ENCODE measurements at places on chromosomes 1 and 21. TPM values are rescaled to one million over a fixed set of nuclear protein-coding genes. Genes with fewer than 3 reads are reported as not detected.

- no peak for DNase-seq
These were observed 12.3 kb downstream of the CAPN9 start for GRCh38 chr1:230759369-230760065.

- DNase-seq: no peak
These were observed 44.0 kb downstream of the YARS1 start for GRCh38 chr1:32773018-32773763.

The HHIPL2 gene
- polyA plus RNA-seq: 0.48 TPM

DNA sequence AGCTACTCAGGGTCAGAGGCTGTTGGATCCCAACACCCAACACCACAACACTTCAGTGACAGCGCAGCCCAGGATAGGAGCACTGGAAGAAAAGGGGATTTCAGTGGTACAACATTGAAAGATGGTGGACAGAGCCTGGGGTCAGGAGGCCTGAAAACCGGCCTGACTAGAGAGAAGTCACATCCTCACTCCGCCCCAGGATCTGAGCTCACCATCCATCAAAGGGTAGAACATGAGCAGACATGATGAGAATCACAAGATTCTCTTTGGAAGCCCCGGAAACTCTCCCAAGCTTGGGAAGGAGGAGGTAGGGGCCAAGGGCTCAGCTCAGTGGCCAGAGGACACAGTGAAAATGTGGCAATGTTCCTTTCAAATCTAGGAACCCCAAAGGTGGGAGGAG is 271.3 kb downstream of the NPHP4 start:
- DNase-seq: no peak

GRCh38 chr1:40758004-40758403 is 25.6 kb upstream of the KCNQ4 start:
- no peak for DNase-seq

The CDA gene
- 5.3 TPM for polyA plus RNA-seq

The CR1 gene
- polyA plus RNA-seq: 17.1 TPM

DNA sequence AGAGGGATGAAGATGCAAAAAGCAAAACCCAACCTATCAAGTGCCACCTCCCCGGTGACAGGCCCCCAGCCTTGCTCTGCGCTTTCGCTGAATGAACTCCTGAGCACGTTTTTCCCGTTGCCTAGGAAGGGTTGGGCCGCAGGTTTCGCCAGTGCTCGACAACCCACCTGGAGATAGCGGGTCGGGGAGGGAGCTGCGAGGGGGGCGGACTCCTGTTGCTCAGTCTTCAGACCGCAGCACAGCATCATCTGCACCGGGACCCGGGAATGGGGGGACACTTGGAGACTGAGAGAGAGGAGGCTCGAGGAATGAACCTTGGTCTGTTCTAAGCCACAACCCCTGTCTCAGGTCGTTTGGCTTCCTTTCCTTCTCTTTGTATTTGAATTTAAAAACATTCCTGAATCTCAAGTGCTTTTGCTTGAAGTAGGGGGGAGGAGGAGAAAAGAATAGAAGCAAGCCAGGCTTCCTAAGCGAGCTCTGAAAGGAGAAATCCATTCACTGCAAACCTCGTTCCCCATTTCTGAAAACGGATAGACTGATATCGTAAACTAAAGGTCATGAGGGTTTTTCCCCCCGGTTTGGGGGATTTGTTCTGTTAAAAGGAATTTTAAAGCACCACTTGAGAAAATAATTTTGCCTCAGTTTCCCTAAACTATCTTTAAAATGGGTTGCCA is 1.2 kb downstream of the AK5 start:
- no peak for DNase-seq

GRCh38 chr21:31848326-31848985 is 24.4 kb upstream of the HUNK start:
- no peak for DNase-seq

The ATP6V1G3 gene
- polyA plus RNA-seq: 5.0 TPM

DNA sequence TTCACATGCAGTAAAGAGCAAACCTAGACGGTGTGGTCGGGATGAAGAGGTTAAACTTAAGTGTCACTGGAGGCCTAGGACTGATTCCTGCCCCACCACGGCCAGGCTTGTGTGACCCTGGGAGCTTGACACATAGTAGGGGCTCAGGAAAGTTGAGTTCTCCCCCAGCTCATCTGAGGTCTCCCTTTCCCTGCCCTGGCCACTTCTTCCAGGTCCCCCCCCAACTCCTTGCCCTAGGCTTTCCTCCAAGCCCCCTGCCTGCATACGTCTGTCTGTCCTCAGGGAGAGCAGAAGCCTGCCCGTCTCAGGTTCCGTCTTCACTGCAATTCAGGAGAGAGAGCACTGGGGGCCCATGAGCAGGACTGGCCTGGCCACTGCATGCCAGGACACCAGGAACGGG is 225.8 kb downstream of the PTPRU start:
- no peak for DNase-seq

- no peak for DNase-seq
These were observed 65.9 kb downstream of the ZBTB18 start for GRCh38 chr1:244116946-244117345.

The IGFN1 gene
- polyA plus RNA-seq: 1.3 TPM

The S100A7 gene
- polyA plus RNA-seq: 0.32 TPM

DNA sequence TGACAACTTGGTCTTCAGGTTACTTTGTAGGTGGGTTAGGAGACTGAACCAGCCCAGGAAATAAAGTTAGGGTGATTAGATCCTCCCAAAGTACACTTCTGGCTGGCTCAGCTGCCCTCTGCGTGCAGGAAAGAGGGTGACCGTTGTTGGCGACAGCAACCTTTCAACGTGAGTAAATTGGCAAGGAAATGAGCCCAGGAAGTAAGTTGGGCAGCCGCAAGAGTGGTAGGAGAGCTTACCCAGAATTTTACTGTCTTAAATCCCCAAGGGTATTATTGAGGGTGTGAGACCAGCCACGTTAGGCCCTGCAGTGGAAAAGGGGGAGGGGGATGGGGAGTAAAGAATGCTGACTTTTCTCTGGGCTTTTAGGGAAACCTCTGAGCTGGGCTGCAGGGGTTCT is 1.6 kb downstream of the TENT5C start:
- DNase-seq: no peak

- no peak for DNase-seq
These were observed 133.8 kb upstream of the KIAA1614 start for GRCh38 chr1:180778782-180779398.

GRCh38 chr1:202072211-202072765 is 50.4 kb upstream of the GPR37L1 start:
- no peak for DNase-seq

- no peak for DNase-seq
These were observed 6.9 kb downstream of the NECTIN4 start for GRCh38 chr1:161082483-161082882.

DNA sequence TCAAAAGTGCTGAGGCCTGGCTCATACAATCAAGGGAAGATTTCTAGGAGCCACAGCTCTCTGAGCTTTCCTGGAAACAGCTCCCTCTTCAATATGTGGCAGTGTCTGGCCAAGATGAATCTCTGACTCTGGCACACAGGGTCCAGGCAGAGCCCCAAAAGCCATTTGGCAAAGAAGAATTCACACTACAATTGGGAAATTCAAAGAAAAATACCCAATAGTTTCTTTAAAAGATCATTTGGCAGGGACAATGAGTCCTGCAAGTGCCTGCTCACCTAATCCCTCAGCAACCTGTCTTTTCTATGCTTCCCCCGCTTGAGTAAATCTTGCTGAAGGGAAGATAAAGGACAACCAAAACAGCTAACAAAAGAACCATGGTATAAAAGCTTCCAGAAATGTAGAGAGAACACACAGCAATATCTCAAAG is 124.6 kb downstream of the TGFBR3 start:
- no peak for DNase-seq

GRCh38 chr1:71049951-71050598 is 2.5 kb upstream of the PTGER3 start:
- DNase-seq: peak; percentile 50

The NGF gene
- 2.0 TPM for polyA plus RNA-seq
